Bronchial epithelial cell (primary cell): ENCODE measurements at places on chromosomes 13 and 19. TPM values are rescaled to one million over a fixed set of nuclear protein-coding genes. Genes with fewer than 3 reads are reported as not detected.

The EDNRB gene
- total RNA-seq: 1.1 TPM in 1 of 2 replicates, not detected in the other

The TGFBR3L gene
- total RNA-seq: 1.8 and 1.9 TPM in 2 replicates

The ZNF420 gene
- total RNA-seq: 5.4 and 7.1 TPM in 2 replicates

- no peak for DNase-seq
Measured at GRCh38 chr13:70714993-70715392, 606.7 kb upstream of the KLHL1 start.

The THSD1 gene
- total RNA-seq: 11.0 and 19.5 TPM in 2 replicates

The PCSK4 gene
- 0.53 and 1.7 TPM in 2 replicates for total RNA-seq

The CGB7 gene
- total RNA-seq: 1.1 and 1.2 TPM in 2 replicates

The SIGLEC5 gene
- total RNA-seq: not detected in 2 replicates

GRCh38 chr13:91785431-91786119 lies 387.2 kb downstream of the GPC5 start:
- DNase-seq: no peak

The BSPH1 gene
- total RNA-seq: not detected in 2 replicates

The RETN gene
- not detected in 2 replicates for total RNA-seq

DNA sequence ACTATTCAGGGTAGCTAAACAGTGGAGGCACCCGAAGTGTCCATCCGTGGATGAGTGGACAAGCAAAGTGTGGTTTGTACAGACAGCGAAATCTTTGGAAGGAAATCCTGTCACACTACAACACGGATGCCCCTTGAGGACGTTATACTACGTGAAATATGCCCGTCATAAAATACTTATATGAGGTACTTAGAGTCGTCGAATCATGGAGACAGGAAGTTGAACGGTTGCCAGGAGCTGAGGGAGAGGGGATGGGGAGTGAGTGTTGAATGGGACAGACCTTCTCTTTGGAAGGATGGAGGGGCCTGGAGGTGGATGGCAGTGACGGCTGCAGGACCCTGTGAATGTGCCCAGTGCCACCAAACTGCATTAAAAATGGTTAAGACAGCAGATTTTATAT lies 11.6 kb downstream of the ATP4B start:
- no peak for DNase-seq

The DAND5 gene
- total RNA-seq: not detected in 2 replicates

DNA sequence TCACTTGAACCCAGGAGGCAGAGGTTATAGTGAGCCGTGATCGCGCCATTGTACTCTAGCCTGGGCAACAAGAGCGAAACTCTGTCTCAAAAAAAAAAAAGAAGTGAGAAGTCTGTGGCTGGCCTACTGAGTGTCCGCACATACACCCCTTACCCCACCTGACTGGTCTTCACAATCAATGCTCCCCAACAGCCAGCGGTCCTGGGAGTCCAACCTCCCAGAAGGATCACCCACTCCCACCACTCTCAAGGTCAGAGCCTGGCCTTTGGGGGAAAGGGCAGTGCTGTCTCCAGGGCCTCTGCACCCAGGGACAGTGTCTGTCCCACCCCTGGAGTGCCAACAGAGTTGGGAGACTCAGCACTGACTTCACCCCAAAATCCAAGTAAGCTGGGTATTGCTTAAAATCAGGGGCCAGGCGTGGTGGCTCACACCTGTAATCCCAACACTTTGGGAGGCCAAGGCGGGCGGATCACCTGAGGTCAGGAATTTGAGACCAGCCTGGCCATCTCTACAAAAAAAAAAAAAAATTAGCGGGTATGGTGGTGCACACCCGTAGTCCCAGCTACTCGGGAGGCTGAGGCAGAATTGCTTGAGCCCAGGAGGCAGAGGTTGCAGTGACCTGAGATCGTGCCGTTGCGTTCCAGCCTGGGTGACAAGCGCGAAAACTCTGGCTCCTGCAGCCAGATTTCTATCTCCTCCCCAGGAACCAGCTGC lies 2.3 kb upstream of the CD320 start:
- DNase-seq: no peak

DNA sequence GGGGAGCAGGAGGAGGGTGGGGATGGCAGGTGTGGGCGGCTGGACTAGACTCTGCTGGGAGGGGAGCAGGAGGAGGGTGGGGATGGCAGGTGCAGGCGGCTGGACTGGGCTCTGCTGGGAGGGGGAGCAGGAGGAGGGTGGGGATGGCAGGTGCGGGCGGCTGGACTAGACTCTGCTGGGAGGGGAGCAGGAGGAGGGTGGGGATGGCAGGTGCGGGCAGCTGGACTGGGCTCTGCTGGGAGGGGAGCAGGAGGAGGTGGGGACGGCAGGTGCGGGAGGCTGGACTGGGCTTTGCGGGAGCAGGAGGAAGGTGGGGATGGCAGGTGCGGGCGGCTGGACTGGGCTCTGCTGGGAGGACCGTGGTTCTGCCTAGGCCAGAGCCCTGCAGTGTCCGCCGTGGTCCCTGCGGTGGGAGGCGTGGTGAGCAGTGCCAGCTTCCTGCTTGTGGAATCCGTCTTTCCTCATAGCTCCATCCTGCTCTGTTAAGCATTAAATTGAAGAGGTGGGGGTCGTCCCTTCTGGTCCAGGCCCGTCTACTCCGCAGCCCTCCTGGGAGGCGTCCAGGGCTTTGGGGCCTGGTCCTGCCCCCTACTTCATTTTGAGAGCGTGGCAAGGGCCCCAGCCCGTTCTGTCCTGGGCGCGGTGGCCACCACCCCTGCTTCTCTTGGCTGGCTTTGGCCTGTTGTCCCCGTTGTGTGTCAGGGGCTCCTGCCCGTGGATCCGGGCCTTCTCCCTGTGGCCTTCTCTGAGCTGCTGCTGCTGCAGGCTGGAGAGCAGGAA lies 4.7 kb downstream of the SPPL2B start:
- DNase-seq: no peak

The PDCD2L gene
- 12.9 and 24.5 TPM in 2 replicates for total RNA-seq

The PLPPR3 gene
- total RNA-seq: not detected in 2 replicates

DNA sequence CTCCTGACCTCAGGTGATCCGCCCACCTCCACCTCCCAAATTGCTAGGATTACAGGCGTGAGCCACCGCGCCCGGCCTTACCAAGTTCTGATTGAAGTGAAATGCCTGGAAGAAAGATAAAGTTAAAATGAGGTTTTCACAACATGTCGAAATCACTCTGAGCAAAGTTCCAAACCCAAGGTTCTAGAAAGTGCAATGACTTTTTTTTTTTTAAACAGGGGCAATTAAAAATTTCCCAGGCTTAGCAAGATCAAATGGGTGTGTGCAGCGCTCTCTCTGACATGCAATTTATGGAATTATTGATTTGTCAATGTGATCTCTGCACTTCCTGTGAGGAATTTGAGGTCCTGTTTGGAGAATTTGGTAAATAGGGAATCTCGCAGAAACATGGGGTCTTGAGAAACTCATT lies 12.8 kb upstream of the MAP2K2 start:
- DNase-seq: no peak

DNA sequence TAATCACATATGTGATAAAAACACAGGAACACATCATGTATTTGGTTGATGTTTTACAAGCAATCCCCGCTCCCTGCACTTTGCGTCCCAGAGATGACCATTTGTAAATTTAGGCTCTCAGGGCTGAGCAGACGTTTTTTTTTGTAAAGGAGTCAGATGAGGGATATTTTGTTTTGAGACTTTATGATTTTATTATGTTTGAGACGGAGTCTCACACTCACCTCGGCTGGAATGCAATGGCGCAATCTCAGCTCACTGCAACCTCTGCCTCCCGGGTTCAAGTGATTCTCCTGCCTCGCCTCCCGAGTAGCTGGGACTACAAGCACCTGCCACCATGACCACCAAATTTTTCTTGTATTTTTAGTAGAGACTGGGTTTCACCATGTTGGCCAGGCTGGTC lies 1.4 kb downstream of the TLE6 start:
- DNase-seq: no peak

The URAD gene
- total RNA-seq: not detected in 2 replicates

DNA sequence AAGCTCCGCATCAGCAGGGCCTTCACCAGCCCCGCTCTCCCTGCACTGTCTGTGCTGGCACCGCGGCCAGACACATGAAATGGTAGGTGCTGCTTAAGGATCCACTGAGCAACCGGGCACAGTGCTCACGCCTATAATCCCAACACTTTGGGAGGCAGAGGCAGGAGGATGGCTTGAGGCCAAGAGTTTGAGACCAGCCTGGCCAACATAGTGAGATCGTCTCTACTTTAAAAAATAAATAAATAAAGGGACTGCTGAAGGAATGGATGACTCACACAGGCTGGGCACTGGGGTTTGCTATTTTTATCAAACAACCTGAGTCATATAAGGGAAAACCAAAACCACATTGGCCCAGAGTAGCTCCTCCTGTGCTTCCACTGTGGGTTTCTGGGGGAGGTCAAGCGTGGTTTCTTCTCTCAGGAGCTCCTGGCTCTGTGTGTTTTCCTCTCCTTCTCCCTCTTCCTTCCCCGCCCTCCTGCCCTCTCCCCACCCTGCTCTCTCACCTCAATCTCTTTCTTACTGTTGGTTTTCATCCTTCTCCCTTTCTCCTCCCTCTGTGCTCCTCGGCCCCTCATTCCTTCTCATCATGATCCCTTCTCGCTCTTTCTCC lies 21.3 kb downstream of the VRK3 start:
- peak; percentile 91 for DNase-seq

DNA sequence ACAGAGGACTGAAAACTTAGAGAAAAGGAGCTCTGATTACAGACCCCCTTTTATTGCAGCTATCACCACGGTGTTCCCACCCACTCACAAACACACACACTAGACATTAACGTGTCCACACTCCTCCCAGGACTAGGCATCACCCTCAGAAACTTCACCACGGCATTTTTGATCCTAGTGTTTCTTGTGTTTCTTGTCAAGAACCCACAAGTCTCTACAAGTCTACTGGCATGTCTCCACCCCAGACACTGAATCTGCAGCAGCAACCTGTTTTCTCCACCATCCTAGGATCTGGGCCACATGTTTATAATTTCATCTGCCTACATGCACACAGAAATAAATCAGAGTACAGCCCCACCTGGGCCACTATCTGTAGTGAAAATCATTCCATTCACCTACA lies 4.3 kb downstream of the ZNF486 start:
- DNase-seq: peak; percentile 71

DNA sequence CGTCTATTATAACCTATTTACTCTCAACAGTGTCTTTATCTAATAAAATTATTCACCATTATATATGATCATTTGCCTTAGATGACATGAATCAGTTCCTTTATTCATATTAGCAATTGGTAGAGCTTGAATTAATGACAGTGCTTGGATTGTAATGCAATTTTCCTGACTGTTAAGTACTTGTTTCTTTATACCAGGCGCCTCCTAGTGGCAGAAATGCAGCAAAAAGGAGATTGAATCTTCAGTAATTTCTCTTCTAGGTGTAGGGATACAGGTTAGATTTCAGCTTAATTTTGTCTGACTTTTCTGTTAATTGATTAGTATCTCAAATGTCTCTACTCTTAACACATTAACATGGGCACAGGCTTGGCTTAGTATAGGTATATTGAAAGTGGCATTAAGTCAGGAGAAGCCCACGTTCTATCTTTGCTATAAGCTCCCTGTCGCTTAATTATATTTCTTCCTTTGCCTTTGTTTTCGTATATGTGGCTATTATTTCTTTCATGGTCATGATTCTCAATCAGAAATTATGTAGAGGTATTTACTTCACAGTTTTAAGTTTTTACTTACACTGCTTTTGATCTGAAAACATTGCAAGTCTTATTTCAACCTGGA lies 9.1 kb upstream of the LHFPL6 start:
- peak; percentile 68 for DNase-seq

DNA sequence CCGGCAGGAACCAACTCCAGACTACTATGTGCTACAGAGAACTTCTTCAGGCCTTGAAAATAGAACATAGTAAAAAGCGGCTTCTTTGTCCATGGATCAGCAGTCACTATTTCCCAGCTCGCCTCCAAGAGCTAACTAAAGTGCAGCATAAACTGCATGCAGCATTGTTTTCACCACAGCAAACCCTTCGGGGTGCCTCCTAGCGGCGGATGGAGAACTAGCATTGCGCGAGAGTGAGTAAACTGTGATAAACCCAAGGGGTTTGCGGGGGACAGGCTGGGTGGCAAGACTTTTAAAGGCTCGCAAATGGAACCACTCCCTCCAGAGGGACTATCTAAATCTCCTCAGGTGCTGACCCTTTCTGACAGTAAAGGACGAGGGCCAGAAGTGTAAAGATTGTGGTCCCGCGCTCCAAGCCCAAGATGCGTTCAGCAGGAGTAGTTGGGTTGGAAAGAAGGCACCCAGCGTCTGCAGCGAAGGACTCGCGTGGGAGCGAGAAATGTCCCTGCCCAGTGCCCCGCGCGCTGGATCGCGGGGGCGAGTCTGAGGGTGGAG lies 21.5 kb upstream of the SGCG start:
- DNase-seq: peak; percentile 25

DNA sequence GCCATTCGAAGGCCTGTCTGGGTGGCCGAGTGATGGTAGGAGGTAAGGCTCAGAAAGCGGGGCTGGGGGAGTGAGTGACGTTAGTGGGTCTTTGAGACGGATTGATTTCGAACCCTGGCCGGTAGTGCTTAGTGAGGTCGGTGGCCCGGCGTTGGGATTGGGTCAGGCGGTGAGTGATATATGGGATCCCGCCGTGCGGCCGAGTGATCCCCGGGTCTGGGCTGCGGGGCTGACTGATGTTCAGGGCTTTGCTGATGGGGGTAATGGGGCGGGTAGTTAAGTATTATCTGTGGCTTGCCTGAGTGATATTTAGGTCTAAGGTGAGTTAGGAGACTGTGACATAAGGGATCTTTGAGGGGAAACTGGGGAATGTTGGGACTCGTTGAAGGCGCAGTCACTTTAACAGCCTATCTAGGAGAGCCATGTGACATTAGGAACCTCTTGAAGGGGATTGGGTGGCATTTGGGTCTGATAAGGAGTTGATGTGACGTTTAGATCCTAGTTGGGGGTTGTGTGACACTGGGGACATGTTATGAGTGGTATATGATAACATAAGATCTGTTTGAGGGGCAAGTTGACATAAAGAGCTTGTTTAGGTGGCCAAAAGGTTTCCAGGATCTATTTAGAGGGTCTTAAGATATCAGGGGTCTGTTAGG lies 543 bp downstream of the PSMC4 start:
- DNase-seq: peak; percentile 1

- DNase-seq: no peak
Measured at GRCh38 chr13:110521946-110522345, 39.6 kb downstream of the RAB20 start.

The SLITRK6 gene
- 9.0 and 14.5 TPM in 2 replicates for total RNA-seq

The NUFIP1 gene
- total RNA-seq: 2.6 and 3.2 TPM in 2 replicates

The NFKBIB gene
- total RNA-seq: 23.2 and 25.9 TPM in 2 replicates

The TINCR gene
- 4.2 and 10.1 TPM in 2 replicates for total RNA-seq

- no peak for DNase-seq
Measured at GRCh38 chr13:40388617-40389016, 277.8 kb downstream of the FOXO1 start.

DNA sequence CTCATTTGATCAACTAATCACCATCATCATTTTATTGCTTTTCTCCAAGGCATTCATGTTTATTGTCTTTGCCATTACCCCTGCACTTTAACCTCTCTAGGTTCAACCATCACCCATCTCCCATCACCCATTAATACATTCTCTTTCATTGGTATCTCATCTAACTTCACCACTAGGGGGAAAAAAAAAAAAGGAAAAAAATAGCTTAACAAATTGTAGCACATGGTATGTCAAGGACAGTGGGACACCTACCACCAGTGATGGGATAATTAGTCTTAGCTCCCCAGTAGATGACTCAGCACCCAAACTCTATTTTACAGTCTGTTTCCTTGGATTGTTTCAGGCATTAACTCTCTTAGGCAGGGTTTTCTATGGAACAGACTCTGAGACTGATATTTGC lies 1770.2 kb upstream of the MIR17HG start:
- DNase-seq: no peak

The SIGLEC14 gene
- total RNA-seq: not detected in 2 replicates

GRCh38 chr19:48433337-48433736 lies 12.4 kb upstream of the GRWD1 start:
- no peak for DNase-seq

GRCh38 chr13:41352935-41353840 lies 42.1 kb downstream of the NAA16 start:
- DNase-seq: peak; percentile 75
